ENCODE measurements at places on chromosomes 12 and 14.

GRCh38 chr14:99541677-99542470 is 60.7 kb downstream of the CCNK start:
- no peak for DNase-seq

GRCh38 chr12:45655186-45655585 is 74.3 kb upstream of the ARID2 start:
- no peak for DNase-seq

- DNase-seq: no peak
These were observed 258.6 kb downstream of the KTN1 start for GRCh38 chr14:55838529-55839052.

DNA sequence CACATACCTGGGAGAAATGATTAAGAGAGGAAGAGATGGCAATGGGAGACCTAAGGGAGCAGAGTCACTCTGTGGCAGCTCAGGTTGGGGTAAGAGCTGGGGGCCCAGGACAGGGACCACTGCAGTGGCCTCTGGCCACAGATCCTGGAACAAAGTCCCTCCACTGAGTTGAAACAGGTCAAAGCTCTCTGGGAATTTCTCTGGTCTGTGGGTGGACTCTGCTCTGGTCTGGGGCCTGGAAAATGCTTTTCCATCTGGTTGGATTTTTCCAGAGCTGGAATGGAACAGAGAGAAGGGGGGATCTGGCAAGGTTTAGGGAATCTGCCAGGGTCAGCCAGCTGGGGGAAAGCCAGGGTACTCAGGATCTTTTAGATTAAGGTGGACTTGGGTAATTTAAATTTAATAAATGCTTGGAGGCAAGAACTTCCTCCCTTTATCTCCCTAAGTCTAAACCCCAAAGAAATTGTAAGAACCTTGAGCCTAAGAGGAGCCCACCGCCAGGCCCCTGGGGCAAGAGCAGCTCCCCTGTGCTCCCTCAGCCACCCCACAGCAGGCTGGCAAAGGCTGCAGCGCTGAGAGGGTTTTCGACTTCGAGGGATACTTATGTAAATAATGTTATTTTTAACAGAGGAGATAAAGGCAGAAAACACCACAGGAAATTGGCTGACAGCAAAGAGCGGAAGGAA is 3.7 kb downstream of the HOXC10 start:
- no peak for DNase-seq

- DNase-seq: no peak
These were observed 11.3 kb downstream of the ARL6IP4 start for GRCh38 chr12:122991623-122992275.

DNA sequence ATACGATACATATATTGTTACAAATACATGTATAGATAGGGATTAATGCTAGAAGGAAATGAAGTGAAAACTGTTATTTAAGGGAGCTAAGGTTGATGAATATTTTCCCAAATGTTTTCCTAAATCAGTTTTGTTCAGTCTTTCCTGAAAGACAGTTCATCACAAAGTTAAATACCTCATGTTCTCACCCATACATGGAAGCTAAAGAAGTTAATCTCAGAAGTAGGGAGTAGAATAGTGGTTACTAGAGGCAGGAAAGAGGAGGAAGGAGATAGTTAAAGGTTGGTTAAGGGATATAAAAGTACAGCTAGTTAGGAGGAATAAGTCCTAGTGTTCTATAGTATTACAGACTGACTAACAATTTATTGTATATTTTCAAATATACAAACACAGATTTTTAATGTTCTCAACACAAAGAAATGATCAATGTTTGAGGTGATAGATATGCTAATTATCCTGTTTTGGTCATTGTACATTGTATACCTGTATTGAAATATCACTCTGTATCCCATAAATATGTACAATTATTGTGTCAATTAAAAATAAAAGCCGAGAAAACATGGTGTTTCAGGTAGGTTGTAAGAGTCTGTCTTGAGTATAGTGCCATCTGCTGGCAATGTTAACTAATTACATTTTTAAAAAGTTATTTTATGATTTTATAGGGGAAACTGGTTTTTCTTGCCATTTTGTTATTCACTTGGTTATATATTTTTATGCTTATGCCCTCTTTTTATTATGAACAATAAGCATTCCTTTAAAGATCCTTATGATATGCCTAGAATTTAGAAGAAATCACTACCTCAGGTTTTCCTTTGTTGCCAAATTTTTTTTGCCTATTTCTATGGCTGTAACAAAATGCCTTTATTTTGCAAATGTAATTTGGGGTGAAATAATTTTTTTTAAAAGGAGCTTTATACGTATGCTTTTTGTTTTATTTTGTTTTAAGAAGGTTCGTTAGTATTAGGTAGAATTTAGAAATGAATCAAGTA is 26.9 kb downstream of the ZDHHC17 start:
- DNase-seq: no peak

DNA sequence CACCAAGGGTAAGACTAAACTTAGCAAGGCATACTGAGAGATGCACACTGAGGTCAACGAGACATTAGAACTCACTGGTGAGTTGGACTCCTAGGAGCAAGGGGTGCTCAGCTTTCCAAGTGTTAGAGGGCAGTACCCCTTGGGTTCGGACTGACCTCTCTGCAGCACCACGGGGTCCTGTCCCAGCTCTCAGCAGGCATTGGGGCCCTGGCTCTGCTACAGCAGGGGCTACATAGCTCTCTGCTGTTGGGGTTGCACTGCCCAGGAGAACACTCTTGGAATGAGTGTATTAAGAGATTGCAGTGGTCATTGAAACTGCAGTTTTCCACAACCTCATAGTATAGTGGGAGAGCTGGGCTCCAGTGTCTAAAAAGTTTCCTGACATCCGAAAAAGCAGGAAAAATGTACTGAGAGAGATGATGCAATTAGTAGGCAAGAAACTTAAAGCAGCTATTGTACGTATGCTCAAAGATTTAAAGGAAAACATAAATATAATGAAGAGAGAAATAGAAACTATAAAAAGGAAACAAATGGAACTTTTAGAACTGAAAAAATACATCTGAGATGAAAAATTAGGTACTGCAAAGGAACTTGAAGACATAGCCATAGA is 132.5 kb upstream of the MAX start:
- no peak for DNase-seq

- DNase-seq: no peak
These were observed 40.8 kb upstream of the SPTLC2 start for GRCh38 chr14:77657280-77657679.

DNA sequence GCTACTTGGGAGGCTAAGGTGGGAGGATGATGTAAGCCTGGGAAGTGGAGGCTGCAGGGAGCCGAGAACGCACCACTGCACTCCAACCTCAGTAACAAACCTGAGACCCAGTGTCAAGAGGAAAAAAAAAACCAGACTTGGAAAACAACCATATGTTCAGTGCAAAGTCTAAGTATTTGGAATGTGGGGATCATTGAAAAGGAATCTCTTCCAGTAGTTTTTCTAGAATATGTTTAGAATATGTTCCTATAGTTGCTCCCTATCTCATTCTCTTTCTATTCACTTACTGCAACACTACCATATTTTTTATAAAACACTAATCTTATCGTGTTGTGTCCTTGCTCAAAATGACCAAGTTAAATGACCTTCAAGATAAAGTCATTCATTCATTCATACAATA is 423.5 kb upstream of the SOX5 start:
- DNase-seq: no peak

- no peak for DNase-seq
These were observed 7.7 kb upstream of the AMN1 start for GRCh38 chr12:31736472-31736871.

DNA sequence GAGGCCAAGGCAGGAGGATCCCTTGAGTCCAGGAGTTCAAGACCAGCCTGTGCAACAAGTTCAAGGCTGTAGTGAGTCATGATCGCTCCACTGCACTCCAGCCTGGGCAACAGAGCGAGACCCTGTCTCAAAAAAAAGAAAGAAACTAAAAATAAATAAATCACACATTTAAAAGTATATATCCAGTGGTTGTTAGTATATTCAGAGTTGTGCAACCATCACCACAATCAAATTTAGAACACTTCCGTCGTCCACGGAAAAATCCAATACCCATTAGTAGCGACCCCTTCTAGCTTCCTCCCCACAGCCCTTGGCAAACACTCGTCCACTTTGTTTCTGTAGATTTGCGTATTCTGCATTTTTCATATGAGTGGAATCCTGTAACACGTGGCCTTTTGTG is 44.7 kb upstream of the EML1 start:
- DNase-seq: no peak

- DNase-seq: no peak
These were observed 73.4 kb downstream of the SPTB start for GRCh38 chr14:64806202-64806861.

DNA sequence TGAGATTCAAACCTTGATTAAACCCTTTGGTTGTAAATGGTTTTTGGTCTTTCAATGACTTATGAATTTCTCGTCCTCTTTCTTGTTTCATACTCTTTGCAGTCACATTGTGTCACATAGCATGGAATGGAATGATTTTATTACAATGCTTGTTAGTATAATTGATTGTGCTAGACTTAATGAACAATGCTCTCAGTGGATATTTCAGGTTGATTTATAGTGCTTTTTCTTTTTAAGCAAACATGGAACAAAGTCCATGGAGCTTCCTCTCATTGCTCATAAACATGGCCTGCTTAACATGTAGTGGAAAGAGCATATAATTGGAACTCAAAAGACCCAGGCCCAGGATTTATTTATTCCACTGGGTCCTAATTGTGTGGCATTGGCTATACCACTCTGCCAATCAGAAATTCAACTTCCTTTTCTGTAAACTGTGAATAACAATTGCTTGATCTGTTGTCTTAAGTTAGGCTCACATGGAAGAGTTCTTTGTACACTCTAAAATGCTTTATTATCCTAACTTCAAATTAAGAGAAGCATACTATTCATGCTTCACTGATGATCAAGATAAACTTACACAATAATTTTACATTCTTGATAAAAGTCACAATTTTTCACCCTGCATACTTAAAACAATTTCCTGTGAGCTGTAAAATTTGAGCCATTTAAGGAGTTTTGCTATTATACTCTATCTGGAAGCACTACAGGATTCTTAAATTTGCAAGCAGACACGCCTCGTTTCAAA is 370.5 kb upstream of the PDE3A start:
- DNase-seq: no peak

DNA sequence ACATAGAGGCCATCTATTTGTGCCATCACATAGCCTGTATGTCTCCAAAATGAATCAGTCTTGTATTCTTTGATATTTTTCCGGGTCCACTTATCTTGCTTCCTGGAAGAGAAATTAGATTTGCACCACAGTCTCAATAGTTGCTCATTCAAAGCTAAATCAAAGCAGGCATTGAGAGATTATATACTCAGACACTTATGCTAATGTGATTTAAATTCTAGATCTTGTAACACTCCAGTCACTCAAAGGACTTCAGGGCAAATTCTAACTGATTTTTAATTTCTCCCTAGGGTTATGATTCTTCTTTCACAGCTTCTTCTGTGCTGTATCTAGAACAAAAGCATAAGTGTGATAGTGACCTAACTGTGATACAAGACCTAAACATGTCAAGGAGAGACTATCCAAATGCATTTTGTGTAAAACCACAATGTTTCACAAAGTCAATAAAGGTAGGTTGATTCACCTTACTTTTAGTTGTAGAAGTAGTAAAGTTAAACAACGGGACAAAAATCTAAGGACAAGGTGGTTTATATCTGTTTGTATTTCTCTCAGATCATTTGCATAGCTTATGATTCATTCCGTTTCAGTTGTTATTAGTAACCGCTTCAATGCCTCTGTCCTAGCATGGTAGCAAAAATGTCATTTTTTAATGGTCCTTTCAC is 26.8 kb downstream of the PLBD1 start:
- DNase-seq: no peak

DNA sequence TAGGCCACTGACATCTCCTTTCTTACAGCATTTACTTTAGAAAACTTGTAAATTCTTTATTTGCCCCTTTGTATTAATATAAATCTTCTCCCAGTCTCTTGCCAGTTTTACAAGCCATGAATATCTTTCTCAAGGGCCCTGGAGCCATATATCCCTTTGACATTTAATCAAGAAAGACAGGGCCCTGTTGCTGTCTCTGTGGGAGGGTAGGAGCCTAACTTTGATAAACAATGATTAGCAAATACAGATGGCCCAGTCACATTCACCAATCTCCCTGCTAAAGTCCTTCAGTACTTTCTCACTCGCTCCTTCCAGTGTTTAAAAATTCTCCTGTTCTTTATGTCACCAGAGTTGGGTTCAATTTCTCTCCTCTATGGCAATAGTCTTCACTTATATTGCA is 479.8 kb upstream of the USP15 start:
- DNase-seq: no peak

GRCh38 chr14:51824191-51824590 is 36.2 kb upstream of the GNG2 start:
- DNase-seq: no peak

DNA sequence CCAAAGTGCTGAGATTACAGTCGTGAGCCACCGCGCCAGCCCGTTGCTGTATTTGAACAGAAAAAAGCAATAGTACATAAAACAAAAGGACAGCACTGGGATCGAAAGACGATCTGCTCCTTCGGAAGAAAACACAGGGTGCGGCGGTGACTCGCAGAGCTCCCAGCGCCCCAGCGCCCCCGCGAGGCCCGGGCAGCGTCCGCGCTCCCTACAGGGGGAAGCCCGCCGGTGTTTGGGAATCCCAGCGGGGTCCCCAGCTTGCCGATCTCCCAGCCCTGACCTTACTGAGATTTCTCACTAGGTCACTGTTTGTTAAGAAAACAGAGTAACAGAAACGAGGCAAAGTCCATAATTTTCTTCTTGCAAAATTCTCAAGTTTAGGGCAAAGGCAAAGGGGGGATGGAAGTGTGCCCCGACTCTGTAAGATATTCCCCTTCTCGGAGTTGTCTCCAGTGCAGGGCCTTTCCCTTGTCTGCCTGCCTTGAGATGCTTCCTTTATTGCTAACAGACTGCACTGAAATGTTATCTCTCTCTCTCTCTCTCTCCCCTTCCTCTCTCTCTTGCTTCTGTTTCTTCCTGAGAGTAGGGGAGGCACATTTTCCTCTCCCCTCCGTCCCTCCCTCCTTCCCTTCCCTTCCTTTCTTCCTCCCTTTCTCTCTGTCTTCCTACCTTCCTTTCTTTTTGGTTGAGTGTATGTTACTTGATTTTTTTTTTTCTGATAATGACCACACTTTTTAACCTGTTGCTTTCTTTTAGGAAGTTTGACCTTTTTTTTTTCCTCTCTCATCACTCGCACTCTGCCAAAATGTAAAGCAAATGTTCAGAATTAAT is 91.9 kb downstream of the TMEM30B start:
- DNase-seq: no peak

Measured in GM12864 (cell line).